Body of pancreas (tissue), 4 donors: ENCODE measurements at places on chromosomes 11 and 22.

DNA sequence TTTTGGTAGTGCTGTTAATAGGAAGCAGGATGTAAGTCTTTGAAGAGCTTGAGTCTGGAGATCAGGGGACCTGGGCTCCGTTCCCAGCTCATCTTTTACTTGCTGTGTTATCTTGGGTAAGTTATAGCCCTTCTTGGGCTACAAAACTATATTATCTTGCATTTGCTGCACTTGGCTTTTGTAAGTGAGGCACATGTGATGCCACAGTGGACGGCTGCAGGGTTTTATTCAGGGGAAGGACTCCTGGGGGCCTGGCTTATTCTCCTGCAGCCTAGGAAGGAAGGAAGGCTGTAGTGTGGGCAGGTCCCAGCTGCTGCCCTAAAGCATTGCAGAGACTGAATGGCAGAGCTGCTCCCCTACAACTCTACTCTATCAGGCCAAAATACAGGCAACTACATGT lies 6.4 kb downstream of the CD82 start:
- DNase-seq: no peak

- DNase-seq: no peak
These were observed 40.0 kb upstream of the PTH start for GRCh38 chr11:13535819-13536218.

- no peak for DNase-seq
These were observed 27.4 kb upstream of the GSTP1 start for GRCh38 chr11:67556244-67556643.

GRCh38 chr22:39663751-39664150 lies 93.2 kb downstream of the CACNA1I start:
- no peak for DNase-seq
